ENCODE measurements at places on chromosomes 3 and 15. TPM values are rescaled to one million over a fixed set of nuclear protein-coding genes. Genes with fewer than 3 reads are reported as not detected.

The P2RY12 gene
- not detected for total RNA-seq

The SCN11A gene
- not detected for total RNA-seq

The CAMP gene
- total RNA-seq = not detected

The AADACL2 gene
- not detected for total RNA-seq

The ZCWPW2 gene
- 0.18 TPM for total RNA-seq

Measured in T-helper 2 cell treated with Interferon-gamma antibody and Interleukin-4, amounts not matched to agents 100 ng/mL and 5 ng/mL, for 36 hours (primary cell).